T-cell (primary cell): ENCODE measurements at places on chromosomes 11 and 22. TPM values are rescaled to one million over a fixed set of nuclear protein-coding genes. Genes with fewer than 3 reads are reported as not detected.

Gene NCR3LG1
- total RNA-seq, result 3.6 TPM

GRCh38 chr22:32987081-32987631, 71.0 kb downstream of the SYN3 start:
- DNase-seq, result no peak

DNA sequence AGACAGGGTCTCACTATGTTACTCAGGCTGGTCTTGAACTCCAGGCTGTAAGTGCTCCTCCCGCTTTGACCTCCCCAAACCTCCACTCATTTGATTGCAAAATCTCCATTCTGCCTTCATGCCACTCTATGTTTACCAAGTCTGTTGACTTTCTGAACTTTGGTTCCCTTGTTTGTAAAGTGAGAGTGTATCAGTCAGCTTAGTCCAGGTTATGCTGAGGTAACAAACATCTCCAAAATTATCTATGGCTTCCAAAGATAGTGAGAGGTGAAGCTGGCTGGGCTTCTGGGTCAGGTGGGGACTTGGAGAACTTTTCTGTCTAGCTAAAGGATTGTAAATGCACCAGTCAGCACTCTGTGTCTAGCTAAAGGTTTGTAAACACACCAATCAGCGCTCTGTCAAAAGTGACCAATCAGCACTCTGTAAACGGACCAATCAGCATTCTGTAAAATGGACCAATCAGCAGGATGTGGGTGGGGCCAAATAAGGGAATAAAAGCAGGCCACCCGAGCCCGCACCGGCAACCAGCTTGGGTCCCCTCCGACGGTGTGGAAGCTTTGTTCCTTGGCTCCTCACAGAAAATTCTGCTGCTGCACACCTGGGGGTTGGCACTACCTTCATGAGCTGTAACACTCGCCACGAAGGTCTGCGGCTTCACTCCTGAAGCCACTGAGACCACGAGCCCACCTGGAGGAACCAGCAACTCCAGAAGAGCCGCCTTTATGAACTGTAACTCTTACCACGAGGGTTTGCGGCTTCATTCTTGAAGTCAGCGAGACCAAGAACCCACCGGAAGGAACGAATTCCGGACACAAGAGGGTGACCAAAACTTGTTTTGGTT, 109.3 kb downstream of the MIAT start:
- no peak for DNase-seq

- no peak for DNase-seq
These were observed 3.7 kb downstream of the ADAMTS15 start for GRCh38 chr11:130452176-130452575.

GRCh38 chr11:85589373-85589772, 37.8 kb downstream of the DLG2 start:
- no peak for DNase-seq

DNA sequence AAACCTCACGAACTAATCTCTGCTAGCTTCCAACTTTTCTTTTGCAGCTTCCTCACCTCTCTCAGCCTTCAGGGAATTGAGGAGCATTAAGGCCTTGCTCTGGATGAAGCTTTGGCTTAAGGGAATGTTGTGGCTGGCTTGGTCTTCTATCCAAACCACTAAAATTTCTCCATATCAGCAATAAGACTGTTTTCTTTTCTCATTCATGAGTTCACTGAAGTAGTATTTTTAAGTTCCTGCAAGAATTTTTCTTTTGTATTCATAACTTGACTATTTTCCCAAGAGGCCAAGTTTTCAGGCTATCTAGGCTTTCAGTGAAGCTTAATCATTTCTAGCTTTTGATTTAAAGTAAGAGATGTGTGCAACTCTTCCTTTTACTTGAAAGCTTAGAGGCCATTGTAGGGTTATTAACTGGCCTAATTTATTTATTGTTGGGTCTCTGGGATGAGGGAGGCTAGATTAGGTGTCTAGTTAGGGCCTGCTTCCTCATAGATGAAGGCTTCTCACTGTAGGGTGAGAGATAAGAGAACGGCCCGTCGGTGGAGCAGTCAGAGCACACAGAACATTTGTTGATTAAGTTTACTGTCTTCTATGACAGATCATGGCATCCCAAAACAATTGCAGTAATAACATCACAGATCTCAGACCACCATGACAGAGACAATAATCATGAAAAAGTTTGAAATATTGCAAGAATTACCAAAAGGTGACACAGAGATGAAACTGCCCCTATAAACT, 33.2 kb downstream of the CSF2RB start:
- DNase-seq, result no peak

DNA sequence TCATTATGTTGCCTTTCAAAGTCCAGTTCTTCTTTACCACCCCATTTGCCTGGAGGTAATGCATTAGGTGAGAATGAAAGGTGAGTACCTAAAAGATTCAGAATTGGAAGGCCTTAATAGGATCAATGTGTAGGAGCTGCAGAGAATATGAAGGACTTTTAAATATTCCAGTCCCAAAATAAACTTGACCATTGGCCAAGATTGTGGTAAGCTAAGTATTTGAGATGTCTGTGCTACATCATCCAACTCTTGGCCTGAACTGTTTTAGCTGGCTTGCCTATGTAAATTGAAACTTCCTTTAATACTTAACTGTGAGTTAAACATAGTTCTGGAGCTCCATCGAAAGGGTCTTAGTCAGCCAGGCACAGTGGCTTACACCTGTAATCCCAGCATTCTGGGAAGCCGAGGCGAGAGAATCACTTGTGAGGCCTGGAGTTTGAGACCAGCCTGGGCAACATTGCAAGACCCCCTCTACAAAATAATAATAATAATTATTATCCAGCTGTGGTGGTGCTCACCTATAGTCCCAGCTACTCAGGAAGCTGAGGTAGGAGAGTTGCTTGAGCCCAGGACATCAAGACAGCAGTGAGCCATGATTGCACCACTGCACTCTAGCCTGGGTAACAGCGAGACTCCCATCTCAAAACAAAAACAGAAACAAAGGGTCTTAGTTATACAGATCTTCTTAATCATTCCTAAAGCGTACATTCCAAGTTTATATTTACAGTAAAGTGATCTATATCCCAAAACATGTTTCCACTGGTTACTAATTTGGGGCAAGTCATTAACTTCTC, 29.8 kb downstream of the MTMR3 start:
- DNase-seq, result no peak

DNA sequence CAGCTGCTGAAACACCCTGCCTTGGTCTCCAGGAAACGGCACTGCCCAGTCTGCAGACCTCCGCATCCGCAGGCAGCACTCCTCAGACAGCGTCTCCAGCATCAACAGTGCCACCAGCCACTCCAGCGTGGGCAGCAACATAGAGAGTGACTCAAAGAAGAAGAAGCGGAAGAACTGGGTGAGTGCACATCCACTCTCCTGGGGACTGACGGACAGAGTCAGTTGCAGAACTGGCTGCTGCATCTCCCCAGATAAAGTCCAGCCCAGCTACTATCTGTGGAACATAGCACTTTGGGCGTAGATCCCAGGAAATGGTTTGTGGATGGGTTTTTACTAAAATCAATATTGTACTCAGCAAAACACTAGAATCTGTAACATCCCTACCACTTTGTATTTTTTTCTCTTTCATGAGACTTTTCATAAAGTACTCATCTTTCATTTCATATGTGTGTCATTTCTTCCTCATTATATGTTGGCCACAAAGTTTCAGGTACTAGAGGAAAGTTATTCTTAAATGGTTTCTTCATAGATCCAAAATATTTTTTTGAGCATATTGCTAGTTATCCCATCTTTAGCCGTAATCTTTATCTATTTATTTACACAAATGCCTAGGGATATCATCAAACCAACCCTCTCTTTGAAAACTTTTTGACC, 80.1 kb downstream of the DBX1 start:
- DNase-seq, result no peak
